Ecto neural progenitor cell (in vitro differentiated cells): ENCODE measurements at places on chromosomes 3 and 15.

- no peak for DNase-seq
Observed at GRCh38 chr3:34793057-34793456, 846.3 kb upstream of the ARPP21 start.

GRCh38 chr3:40229963-40230362, 79.5 kb upstream of the EIF1B start:
- no peak for DNase-seq

- DNase-seq, result no peak
Observed at GRCh38 chr3:126781889-126782491, 78.0 kb downstream of the CHCHD6 start.

DNA sequence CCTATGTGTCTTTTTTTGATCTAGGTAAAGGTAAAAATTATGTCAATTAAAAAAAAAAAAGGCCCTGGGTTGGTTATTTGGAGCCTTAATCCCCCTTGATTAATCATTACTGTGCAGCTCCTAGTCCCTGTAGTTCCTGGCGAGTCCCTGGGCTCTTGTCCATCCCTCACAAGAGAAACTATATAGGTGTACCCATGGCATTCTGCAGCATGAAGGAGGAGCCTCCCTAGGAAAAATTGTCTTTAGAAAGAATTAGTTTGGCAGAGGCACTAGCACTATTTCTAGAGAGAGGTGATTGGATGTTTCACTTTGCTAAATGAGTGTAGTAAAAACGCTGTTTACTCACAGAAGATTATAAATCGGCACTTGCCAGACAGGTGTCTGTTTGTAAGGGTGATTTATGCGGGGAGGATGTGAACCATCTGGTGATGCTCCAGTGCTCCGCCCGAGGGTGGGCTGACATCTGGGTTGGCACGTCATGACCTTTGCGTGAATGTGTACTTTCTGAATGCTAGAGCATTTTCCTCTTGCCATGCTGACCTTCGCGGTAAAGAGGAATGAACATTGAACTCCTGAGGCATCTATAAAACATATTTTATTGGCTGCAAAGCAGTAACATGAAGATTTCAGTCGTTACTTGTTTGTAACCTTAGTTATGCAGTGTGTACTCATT, 12.6 kb downstream of the PLCL2 start:
- no peak for DNase-seq

GRCh38 chr3:55629432-55629831, 142.3 kb upstream of the WNT5A start:
- no peak for DNase-seq

DNA sequence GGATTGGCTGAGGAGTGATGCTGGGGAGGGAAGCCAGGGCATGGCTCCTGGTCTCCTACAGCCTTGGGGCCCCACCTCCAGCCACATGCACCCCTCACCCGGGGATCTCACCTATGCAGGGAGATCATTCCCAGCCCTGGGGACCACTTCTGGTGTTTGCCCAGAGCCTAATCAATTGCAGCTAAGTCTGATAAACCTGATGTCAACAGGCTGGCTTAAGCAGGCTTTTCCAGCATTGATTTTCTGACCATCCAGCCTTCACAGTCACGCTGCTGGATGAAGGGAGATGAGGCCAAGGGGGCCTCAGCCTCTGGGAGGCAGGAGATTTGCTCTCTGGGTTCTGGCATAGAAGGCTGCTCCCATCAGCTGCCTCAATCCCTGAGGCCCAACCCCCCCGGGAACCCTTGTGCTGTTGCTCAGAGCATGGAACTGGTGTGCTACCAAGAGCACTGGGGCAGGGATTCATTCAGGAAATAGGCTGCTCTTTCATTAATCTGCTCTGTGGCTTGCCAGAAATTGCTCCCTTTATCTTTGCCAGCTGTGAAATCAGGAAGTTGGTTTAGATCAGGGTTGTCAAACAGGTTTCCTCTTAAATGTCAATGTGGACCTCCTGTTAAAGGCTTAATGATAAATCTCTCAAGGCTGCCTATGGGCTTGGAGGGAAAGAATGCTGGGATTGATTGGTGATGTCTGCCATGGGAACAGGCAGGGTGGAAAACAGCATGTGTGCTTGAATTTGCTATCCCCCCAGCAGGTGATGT, 19.0 kb downstream of the FAM3D start:
- no peak for DNase-seq
